Omental fat pad (tissue), 4 donors: ENCODE measurements at places on chromosomes 7 and 10. TPM values are rescaled to one million over a fixed set of nuclear protein-coding genes. Genes with fewer than 3 reads are reported as not detected.

- no peak for DNase-seq
These were observed 60.7 kb downstream of the PDIA4 start for GRCh38 chr7:148967602-148968001.

DNA sequence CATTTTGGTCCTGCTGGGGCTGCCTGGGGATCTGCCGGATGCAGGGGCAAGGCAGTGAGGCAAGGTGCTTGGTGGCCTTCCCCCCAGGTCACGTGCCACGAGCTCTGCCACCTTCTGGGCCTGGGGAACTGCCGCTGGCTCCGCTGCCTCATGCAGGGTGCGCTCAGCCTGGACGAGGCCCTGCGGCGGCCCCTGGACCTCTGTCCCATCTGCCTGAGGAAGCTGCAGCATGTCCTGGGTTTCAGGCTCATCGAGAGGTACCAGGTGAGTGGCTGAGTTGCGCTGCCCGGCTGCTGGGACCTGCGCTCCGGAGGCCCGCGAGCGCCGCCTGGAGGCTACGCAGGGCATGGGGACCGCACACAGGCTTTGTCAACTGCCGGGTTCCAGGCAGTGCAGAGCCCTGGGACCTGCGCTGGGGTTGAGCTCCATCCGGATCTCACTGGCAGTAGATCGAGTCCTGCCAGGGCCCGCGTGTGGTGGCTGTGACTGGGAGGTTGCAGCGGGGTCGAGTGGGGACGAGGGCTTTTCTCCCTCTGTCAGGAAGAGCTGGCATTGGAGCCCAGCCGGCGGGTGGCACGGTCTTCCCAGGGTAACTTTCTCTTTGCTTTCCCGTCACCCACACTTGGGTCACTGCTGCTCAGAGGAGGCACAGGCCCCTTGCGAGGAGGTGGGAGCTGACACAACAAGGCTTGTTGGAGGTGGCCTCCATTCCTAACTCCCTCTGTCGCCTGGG lies 21.7 kb downstream of the AMZ1 start:
- DNase-seq = no peak

DNA sequence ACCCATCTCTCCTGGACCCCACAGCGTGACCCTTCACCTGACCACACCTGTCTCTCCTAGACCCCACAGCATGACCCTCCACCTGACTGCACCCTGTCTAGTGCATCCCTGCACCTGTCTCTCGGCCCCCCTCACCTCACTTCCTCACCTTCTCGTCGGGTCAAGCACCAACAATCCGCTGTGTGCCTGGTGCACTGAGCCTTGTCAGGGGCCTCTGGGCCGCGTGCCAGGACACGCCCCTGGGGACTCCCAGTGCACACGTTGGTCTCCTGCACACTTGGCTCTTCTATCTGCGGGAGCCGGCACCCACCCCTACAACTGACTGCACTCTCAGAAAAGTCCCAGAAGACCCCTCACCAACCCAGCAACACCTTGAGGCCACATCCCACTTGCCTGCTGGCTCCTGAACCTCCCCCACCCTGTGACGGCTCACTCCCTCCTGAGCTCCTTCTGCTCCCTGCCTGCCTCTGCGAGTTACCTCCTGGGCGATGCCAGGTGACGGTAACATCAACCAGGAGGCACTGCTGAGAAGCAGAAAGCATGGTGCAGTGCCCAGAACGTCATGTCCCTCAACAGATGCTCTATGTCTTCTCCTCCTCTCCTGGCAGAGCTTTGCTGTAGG lies 147.6 kb downstream of the DIP2C start:
- DNase-seq = no peak

DNA sequence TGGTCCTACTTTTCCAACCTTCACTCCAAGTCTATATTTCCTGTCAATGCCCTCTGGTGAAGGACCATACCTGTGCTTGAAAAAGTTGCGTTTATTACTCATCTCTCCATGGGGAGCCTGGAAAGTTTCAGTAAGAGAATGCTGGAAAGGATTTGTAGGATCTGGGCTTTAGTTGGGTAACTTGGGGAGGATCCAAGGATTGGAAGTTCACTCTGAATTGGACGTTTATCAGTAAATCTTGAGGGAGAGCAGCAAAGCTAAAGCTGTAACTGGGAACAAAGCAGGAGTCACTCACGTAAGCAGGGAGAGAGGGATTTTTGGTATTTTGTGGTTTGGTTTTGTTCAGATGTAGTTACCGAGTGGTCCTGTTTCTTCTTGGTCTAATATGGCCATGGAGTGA lies 51.4 kb upstream of the NPVF start:
- no peak for DNase-seq

- no peak for DNase-seq
These were observed 786.6 kb downstream of the LRMDA start for GRCh38 chr10:76218035-76218434.

Gene TBX20
- not detected for total RNA-seq
